Mammary epithelial cell (primary cell): ENCODE measurements at places on chromosomes 11 and 22.

- no peak for DNase-seq
Measured at GRCh38 chr11:131637469-131638175, 267.2 kb downstream of the NTM start.

GRCh38 chr11:84719935-84720577 is 907.1 kb downstream of the DLG2 start:
- DNase-seq, result no peak

- DNase-seq, result peak; percentile 77
Measured at GRCh38 chr11:6249770-6250555, 9.7 kb upstream of the CCKBR start.

DNA sequence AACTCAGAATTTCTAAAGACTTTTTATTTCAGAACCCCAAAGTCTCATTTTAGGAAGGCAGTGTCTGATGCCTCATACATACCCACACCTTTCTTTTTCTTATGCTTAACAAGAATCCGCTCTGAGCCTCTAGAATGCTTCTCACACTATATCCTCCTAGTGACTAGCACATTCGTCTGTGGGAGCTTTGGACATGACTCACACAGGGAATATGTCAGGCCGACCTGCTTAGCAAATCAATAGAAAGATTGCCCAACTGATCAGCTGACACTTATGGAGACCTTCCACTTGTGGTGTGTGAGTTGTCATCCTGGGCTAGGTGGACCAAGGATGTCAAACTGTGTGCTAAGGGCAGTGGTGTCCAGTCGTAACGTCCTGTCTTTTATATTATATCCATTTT is 129.9 kb upstream of the TTC12 start:
- peak; percentile 95 for DNase-seq

GRCh38 chr11:20102397-20102796 is 57.9 kb downstream of the DBX1 start:
- DNase-seq, result no peak

DNA sequence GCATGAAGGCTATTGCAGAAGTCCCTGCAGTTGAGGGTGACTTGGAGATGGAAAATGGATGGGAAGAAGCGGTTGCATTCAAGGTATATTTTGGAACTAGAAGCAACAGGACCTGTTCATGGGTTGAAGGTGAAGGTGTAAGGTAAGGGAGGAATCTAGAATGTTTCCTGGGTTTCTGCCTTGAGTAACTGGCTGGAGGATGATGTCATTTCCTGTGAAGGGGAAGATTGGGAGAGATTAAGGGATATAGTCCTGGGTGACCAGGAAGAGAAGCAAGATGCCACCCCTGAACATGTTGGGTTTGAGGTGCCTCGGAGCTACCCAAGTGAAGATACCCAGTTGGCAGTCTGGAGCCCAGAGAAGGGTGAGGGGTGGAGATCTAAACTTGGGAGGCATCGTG is 12.1 kb upstream of the MOGAT2 start:
- peak; percentile 18 for DNase-seq

GRCh38 chr11:44199298-44199697 is 103.8 kb downstream of the EXT2 start:
- no peak for DNase-seq
